ENCODE measurements at places on chromosomes 6 and 20.
A peak's percentile ranks its signal among the peaks of the same experiment; 100 is the strongest.

DNA sequence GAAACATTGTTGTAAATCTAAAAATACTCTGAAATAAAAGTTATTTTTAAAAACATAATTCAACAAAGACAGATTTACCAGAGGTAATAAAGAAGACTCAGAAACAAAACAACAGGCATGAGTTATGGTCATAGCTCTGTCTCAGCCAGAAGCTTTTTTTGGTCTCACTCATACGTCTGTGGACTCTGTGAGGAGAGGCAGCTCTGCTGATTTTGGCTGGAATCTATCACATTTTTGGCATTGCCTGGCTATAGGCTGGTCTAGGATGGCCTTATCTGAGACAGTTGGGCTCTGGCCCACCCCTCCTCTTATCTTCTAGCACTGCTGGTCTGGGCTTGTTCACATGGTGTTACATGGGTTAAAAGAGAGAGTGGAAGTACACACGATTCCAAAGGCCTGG is 514.0 kb upstream of the BTBD3 start:
- no peak for DNase-seq

DNA sequence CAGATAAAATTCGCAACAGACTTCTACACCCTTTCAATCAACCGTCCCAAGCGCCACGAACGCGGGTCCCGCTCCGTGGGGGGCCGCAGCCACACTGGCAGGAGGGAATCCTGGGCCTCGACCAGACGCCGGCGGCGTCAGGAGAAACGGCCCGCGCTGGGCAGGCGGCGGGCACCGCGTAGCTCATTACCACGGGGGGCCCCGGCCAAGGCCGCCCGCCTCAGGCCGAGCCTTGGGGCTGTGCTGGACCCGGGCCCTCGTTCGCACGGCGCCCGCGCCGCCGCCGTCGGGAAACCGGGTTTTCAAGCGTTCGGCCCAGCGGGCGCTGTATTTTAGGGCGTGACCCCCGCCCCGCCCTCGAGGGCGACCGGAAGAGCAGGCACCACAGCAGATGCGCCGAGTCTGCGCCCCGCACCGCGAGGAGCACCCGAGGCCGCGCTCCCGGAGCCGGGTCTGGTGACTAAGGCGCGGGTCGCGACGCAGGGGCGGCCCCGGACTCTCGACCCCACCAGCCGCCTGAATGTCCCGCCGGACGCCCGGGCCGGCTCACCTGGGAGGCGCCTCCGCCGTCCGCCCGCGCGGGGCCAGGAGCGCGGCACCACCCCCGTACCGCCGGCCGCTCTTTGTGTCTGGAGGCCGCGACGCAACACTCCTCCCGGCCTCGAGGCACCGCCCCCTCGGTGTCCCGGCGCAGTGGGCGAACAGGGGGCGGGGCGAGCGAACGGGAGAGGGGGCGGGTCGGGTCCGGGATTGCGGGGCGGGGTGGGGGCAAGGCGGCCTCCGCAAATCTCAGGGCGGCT is at the start of gene NINL:
Gene NINL, minus strand, starts transcription at position 627 of the 800 bp plus-strand sequence. CDS start 58,944 bp downstream, outside the sequence.
- peak; percentile 67 for DNase-seq

GRCh38 chr20:11117808-11118528 is 444.2 kb upstream of the JAG1 start:
- DNase-seq: no peak

DNA sequence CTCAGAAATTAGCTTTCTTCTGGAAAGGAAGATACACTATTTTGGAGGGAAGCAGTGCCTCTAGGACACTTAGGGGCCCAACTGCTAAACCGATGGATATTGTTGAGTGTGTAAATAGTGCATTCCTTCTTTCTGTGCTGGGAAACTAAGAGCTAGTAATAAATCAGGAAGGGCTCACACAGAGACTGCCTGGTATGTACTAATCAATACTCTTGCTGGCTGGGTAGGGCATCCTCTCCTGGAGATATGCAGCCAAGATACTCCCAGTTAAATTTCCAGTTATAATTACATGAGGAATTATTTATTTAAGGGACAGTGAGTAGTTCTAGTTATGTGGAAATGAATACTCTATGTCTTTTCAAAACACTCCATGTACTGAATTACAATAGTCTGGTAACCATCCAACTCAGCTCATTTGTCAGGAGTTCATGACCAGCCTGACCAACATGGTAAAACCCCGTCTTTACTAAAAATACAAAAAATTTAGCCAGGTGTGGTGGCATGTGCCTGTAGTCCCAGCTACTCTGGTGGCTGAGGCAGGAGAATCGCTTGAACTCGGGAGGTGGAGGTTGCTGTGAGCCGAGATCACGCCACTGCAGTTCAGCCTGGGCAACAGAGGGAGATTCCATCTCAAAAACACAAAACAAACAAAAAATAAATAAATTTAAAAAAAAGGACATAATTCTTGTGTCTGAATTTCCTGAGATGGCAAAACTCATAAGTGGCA is 100.0 kb downstream of the OR2B2 start:
- DNase-seq: no peak

DNA sequence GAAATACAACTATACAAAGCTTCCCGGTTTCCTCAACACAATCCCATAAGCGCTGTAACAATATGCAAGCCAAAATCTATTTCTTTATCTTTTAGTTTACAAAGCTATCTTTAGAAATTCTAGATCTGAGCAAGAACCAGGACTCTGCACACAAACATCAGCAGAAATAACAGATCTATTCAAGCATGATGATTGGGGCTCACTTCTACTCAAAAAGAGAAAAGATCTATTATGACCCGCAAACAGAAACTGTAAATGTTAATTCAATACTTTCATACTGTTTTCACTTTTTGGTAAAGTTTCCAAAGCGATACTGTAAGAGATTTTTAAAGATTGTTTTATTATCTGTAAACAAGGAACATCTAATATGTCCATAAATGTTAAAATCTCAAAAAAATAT is 86.6 kb downstream of the SESN1 start:
- no peak for DNase-seq

GRCh38 chr6:144297511-144298100 is 12.5 kb downstream of the UTRN start:
- DNase-seq: no peak

GRCh38 chr6:165722022-165722421 is 59.0 kb upstream of the PDE10A start:
- DNase-seq: no peak

- DNase-seq: no peak
Measured at GRCh38 chr6:108648191-108648590, 87.5 kb downstream of the FOXO3 start.

GRCh38 chr6:29552512-29553051 is 7.0 kb downstream of the UBD start:
- DNase-seq: no peak

- DNase-seq: no peak
Measured at GRCh38 chr6:168029459-168030217, 32.2 kb downstream of the KIF25 start.

GRCh38 chr20:18404172-18404571 is 62.7 kb downstream of the DZANK1 start:
- DNase-seq: no peak

- DNase-seq: no peak
Measured at GRCh38 chr6:77853401-77853800, 200.6 kb downstream of the MEI4 start.

DNA sequence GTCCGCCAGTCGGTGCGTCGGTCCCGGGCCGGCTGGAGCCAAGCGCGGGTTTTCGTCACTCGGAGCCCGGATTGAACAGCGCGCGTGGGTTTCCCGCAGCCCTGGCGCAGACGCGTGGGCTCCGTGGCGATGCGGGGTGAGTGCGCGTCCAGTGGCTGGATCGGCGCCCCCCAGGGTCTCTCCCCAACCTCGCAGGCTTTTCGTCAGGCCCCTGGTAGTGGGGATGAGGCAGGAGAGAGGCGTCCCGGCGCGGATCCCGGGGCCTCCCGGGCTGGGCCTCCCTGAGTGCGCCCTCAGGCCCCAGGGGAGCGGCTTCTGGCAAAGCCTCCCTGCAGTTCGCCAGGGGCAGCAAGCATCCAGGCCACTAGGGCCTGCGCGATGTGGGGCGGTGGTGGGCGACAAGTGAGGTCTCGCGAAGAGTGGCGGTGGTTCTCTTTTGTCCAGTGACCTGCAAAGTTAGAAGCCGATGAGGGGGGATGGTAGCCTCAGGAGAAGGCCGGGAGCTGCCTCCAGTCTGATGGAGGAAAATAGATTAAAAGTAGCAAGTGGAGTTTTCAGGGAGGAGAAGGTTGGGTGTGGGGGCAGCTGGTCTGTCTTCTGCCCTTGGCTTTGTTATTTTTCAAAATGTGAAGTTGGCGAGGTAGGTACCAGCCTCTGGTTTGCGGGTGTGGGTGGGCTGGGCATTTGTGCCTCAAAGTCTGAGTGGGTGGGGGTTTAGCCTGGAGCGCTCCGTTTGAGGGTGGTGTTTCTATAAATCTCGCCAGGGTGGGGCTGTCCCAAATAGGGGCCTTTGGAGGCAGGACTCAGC is 1.6 kb downstream of the TOX2 start:
- no peak for DNase-seq

GRCh38 chr20:4876301-4876700 is 125.0 kb downstream of the SLC23A2 start:
- no peak for DNase-seq

- DNase-seq: no peak
Measured at GRCh38 chr6:104718672-104719071, 141.0 kb downstream of the HACE1 start.

DNA sequence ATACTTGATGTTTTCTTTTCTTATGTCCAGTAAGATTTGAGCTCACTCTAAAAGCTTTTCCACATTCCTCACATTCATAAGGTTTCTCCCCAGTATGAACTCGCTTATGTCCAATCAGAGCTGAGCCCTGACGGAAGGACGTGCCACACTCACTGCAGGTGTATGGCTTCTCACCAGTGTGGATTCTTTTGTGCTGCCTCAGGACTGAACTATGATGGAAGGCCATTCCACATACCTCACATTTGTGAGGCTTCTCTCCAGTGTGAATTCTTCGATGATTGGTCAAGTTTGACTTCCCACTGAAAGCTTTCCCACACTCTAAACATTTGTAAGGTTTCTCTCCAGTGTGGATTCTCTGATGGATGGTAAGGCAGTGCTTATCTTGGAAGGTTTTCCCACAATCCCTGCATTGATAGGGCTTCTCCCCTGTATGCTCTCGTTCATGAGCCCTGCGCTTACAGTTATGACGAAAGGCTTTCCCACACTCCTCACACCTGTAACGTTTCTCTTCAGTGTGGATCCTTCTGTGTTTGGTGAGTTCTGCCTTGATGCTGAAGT is 9.9 kb downstream of the ZNF311 start:
- no peak for DNase-seq

- no peak for DNase-seq
Measured at GRCh38 chr6:74137911-74138310, 441.9 kb downstream of the CD109 start.

GRCh38 chr6:29142309-29142708 is 28.4 kb upstream of the OR2J2 start:
- no peak for DNase-seq

DNA sequence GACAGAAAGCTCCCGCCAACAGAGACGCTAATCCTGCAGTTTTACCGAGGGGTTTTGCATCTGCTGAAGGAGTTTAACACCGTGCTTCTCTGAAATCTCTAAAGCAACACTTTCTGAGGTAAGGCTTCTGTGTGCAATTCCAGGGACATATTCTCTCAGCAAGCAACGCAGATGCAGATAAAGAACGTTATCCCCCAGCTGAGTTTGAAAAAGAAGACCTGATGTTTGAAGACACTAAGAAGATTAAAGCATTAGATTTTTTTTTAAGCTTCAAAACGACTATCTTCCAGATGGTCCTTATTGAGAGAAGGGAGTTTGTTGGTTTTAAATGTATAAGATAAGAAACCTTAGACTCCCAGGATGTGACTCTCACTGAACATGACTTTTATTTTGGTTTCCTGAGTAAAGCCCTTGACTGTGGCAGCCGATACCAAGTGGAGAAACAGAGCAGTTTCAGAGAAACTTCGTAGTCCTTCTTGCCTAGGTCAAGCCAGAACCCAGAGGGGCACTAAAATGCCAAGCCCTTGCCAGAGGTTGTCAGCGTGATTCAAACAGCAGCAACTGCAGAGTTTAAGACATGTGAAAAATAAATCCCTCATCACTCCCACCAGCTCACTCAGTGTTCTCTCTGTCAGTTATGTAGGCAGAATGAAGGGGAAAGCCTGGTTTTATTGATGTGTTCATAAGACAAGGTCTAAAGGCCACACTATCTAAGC is 353.3 kb upstream of the CNR1 start:
- DNase-seq: no peak

DNA sequence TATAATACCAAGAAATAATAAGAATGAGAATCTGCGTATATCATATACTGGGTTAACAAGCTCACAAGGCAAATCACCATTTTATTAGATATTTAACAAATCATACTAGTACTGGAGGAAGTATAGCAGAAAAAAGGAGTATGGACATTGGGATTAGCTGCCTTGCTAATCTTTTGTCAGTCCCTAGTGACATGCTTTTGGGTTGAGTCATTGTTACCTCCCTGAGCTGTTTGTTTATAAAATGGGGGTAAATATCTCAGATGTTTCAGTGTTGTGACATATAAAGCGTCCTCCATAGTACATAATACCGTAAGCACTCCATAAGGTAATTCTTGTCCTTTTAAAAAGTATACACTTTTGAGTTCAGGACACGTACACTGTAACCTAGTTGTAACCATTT is 107.0 kb downstream of the ESR1 start:
- no peak for DNase-seq

Measured in SHP77 (cell line).